Skeletal muscle tissue (tissue), 5 donors: ENCODE measurements at places on chromosomes 1 and 21. TPM values are rescaled to one million over a fixed set of nuclear protein-coding genes. Genes with fewer than 3 reads are reported as not detected.

Gene EXO1
- 4.2 TPM for total RNA-seq

Gene PKP1
- total RNA-seq = 3.7 TPM

Gene LCE1F
- not detected for total RNA-seq

Gene BMP8A
- under 0.01 TPM for total RNA-seq

Gene HSD3B1
- not detected for total RNA-seq

Gene F13B
- not detected for total RNA-seq

Gene RIPPLY3
- not detected for total RNA-seq

Gene CAMK1G
- total RNA-seq = not detected

Gene TEX38
- not detected for total RNA-seq

Gene BSND
- not detected for total RNA-seq

Gene TMPRSS3
- not detected for total RNA-seq

Gene FMO3
- not detected for total RNA-seq

Gene C4BPB
- not detected for total RNA-seq

Gene RSRP1
- 46.4 TPM for total RNA-seq

Gene SPATA17
- 0.52 TPM for total RNA-seq

Gene TNFRSF9
- under 0.01 TPM for total RNA-seq

Gene BCAR3
- 14.6 TPM for total RNA-seq

Gene YARS1
- total RNA-seq = 33.9 TPM

Gene ANXA9
- not detected for total RNA-seq

Gene PRELP
- total RNA-seq = 1.0 TPM

Gene EPRS1
- 88.2 TPM for total RNA-seq

Gene OR2M3
- not detected for total RNA-seq

Gene TMOD4
- 50.6 TPM for total RNA-seq

Gene BNIPL
- 0.52 TPM for total RNA-seq

Gene RNU1-4
- under 0.01 TPM for total RNA-seq

Gene TNFRSF4
- total RNA-seq = 0.52 TPM

Gene MXRA8
- total RNA-seq = 60.0 TPM

Gene ZYG11B
- 51.7 TPM for total RNA-seq

Gene TIAM1
- total RNA-seq = 24.5 TPM

Gene DNAH14
- 12.5 TPM for total RNA-seq

Gene UBL4B
- not detected for total RNA-seq

Gene RIMS3
- total RNA-seq = 0.52 TPM

Gene CD84
- 3.1 TPM for total RNA-seq

Gene SYNJ1
- total RNA-seq = 4.7 TPM

Gene CYP4A22
- not detected for total RNA-seq

Gene MYOM3
- total RNA-seq = 340 TPM

Gene PPFIA4
- 15.7 TPM for total RNA-seq

Gene SNX7
- total RNA-seq = 25.1 TPM

Gene CFH
- 119 TPM for total RNA-seq

Gene KRTAP10-12
- total RNA-seq = not detected

Gene CRP
- total RNA-seq = not detected

Gene RGS1
- total RNA-seq = 5.7 TPM

Gene NEK2
- total RNA-seq = 3.1 TPM

Gene SPATA45
- total RNA-seq = 1.6 TPM

Gene ITGB2
- 19.8 TPM for total RNA-seq

Gene LCE1B
- total RNA-seq = not detected

Gene SLFNL1
- total RNA-seq = 0.52 TPM

Gene RXFP4
- not detected for total RNA-seq

Gene SLC1A7
- not detected for total RNA-seq

Gene ATP5PO
- total RNA-seq = 258 TPM

Gene DMBX1
- not detected for total RNA-seq

Gene ENTREP3
- 2.1 TPM for total RNA-seq

Gene LCE1D
- total RNA-seq = not detected

Gene CFAP74
- under 0.01 TPM for total RNA-seq
